ENCODE measurements at places on chromosomes 6 and 20. TPM values are rescaled to one million over a fixed set of nuclear protein-coding genes. Genes with fewer than 3 reads are reported as not detected.

GRCh38 chr20:33166533-33167113 is 1.3 kb upstream of the BPIFA2 start:
- no peaks in the 10 kb centered on the region for H3K36me3 ChIP-seq
- H3K27ac ChIP-seq: no peak overlapping the region
- no peak overlapping the region for H3K4me3 ChIP-seq
- H3K4me1 ChIP-seq: no peaks in the 10 kb centered on the region

DNA sequence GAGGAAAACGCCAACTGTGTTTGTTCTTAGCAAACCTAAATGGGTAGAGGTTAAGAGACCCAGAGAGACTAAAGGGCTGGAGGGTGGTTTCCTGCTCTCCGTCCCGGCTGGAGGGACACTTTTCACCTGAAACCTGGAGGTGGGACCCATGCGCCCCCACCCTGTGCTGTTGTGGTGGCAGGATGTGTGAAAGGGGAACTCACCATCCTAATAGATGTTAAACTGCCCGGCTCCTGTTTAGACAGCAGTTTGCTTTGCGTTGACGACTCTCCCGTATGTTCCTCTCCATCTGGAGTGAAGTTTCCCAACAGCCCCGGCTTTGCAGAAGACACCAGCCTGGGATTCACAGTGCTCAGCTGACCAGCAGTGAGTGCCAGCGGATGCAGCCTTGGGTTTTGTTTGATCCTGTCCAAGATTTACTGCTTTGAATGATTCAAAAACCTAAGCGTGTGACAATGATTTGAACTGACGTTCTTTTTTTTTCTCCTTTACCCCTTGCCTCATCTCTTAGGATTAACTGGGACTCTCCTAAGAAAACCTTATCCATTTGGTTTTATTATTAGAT is 66.0 kb downstream of the CDH4 start:
- H3K4me3 ChIP-seq: no peak overlapping the region
- no peaks in the 10 kb centered on the region for H3K36me3 ChIP-seq
- H3K27ac ChIP-seq: no peak overlapping the region
- no peaks in the 10 kb centered on the region for H3K4me1 ChIP-seq
- no peak for DNase-seq

- H3K4me3 ChIP-seq: no peak overlapping the region
- no peaks in the 10 kb centered on the region for H3K36me3 ChIP-seq
- no peak for DNase-seq
- peaks cover 11% of the 10 kb centered on the region for H3K4me1 ChIP-seq
- H3K27me3 ChIP-seq: no peaks in the 10 kb centered on the region
Measured at GRCh38 chr6:52374247-52374646, 12.3 kb downstream of the PAQR8 start.

GRCh38 chr6:126826166-126826714 is 292.2 kb upstream of the RSPO3 start:
- H3K27ac ChIP-seq: no peak overlapping the region
- no peak overlapping the region for H3K4me3 ChIP-seq
- no peaks in the 10 kb centered on the region for H3K36me3 ChIP-seq
- no peaks in the 10 kb centered on the region for H3K4me1 ChIP-seq

- no peaks in the 10 kb centered on the region for H3K4me1 ChIP-seq
- no peak overlapping the region for H3K27ac ChIP-seq
- no peaks in the 10 kb centered on the region for H3K36me3 ChIP-seq
- no peaks in the 10 kb centered on the region for H3K27me3 ChIP-seq
Measured at GRCh38 chr20:54090230-54091119, 20.1 kb upstream of the BCAS1 start.

- no peak for DNase-seq
- no peaks in the 10 kb centered on the region for H3K36me3 ChIP-seq
- no peak overlapping the region for H3K27ac ChIP-seq
- H3K4me1 ChIP-seq: peaks cover 15% of the 10 kb centered on the region
- no peaks in the 10 kb centered on the region for H3K27me3 ChIP-seq
Measured at GRCh38 chr20:40274912-40275533, 414.0 kb downstream of the MAFB start.

The CGA gene
- not detected for total RNA-seq

The TBC1D32 gene
- 5.4 TPM for total RNA-seq

The CCN6 gene
- total RNA-seq: not detected

The CTAGE9 gene
- total RNA-seq: not detected

The PRL gene
- not detected for total RNA-seq

The SIRPB2 gene
- 14.3 TPM for total RNA-seq

All from upper lobe of right lung (tissue), 1 donor.